D721Med (cell line): ENCODE measurements at places on chromosomes 1 and 21.

DNA sequence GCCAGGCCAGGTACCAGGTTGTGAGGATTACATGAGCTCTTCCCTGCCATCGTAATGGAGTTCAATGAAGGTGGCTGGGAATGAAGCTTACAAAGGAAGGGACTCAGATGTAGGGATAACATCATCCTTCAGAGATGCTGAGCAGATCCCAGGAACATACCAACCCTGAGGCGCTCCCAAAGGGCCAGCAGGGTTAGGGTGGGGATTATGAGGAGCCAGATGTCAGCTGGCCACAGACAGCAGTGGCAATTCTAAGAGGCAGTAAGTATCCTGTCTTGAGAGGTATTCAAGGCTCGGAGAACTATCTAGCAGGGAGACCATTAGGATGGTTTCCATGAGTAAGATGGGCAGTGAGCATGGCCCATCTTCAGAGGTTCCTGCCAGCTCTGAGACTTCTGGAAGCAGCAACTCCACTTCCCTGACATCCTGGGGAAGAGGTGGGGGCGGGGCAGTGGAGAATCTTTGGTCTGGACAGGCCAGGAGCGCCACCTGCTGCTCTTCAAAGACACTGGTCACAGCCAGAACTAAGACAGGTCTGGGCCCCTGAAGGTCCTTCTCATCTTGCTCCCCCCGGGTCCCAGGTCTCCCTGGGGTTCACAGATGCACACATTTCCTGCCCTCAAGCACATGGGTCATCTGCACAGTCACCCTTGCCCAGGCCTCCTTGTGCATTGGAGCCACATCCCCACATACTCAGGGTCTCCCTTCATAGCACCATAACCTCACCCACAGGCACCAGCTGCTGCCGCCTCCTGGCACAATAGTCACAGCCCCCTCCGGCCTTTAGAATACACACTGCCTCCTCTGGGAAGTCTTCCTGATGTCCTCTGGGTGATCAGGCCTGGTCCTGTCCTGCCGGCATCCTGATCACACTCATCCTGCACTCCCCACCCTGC lies 2.7 kb upstream of the SDC3 start:
- DNase-seq = peak; percentile 63

DNA sequence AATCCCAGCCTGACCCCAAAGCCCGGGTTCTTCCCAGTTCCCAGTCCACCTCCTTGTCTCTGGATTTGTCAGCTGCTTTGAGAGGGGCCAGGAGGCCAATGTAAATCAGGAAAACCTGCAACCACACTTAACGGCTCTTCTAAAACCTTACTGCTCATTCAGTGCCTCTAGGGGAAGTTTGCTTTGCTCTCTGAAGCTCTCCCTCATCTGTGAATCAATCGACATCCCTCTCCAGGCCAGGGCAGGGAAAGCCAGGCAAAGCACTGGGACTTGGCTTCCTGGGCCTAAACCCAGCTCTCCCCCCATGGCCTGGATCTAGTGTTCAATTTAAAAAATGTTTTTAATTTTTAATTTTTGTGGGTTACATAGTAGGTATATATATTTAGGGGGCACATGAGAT lies 9.3 kb downstream of the NKAIN1 start:
- DNase-seq = no peak

- no peak for DNase-seq
Observed at GRCh38 chr1:175073061-175073460, 5.4 kb downstream of the TNN start.

DNA sequence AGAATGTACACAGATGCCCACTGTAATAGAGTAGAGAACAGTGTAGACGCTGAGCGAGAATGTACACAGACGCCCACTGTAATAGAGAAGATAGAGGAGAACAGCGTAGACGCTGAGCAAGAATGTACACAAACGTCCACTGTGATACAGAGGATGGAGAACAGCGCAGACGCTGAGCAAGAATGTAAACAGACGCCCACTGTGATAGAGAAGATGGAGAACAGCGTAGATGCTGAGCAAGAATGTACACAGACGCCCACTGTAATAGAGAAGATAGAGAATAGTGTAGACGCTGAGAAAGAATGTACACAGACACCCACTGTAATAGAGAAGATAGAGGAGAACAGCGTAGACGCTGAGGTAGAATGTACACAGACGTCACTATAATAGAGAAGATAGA lies 306.9 kb downstream of the SMYD3 start:
- no peak for DNase-seq

- DNase-seq = no peak
Observed at GRCh38 chr1:114081437-114082303, 72.0 kb downstream of the SYT6 start.

DNA sequence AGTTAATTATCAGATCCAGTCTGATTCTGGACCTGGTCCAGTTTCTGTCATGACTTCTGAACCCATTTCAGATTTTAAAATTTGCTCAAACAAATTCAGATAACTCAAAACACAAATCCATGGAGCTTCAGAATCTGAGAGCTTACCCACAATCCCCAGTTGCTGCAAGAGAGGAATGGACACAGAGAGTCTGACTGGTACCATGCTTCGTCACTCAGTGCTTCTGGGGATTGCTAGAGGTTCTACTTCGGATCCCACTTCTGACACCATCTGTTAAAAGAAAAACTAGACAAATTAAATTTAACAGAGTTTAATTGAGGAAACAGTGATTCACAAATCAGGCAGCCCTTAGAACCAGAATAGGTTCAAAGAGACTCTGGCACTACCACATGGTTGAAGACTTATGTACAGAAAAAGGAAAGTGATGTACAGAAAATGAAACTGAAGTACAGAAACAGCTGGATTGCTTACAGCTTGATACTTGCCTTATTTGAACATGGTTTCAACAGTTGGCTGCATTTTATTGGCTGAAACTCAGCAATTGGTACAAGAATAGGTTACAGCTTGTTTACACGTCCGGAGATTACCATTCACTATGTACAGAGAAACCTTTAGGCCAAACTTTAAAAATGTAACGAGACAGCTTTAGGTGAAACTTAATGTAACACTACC lies 60.7 kb upstream of the TEKT2 start:
- no peak for DNase-seq

DNA sequence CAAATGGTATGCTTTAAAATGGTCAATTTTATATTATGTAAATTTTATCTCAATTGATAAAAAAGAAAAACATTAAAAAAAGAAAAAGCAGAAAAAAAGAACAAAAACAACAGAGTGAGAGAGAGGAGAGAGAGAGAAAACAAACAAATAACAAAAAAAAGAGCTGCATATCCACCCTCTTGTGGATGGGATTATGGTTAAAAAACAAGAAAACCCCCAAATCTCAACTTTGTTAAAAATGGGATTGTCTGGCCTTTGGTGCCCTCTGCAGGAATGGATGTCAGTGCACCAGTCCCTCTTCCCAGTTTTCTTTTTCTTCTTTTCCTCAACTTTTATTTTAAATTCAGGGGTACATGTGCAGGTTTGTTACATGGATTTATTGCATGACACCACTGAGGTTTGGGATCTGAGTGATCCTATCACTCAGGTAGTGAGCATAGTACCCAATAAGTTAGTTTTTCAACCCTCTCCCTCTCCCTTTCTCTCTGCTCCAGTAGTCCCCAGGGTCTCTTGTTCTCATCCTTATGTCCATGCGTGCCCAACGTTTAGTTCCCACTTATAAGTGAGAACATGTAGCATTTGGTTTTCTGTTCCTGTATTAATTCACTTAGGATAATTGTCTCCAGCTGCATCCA lies 28.1 kb downstream of the RNF187 start:
- DNase-seq = no peak

- no peak for DNase-seq
Observed at GRCh38 chr1:62188111-62188510, 6.5 kb upstream of the L1TD1 start.

DNA sequence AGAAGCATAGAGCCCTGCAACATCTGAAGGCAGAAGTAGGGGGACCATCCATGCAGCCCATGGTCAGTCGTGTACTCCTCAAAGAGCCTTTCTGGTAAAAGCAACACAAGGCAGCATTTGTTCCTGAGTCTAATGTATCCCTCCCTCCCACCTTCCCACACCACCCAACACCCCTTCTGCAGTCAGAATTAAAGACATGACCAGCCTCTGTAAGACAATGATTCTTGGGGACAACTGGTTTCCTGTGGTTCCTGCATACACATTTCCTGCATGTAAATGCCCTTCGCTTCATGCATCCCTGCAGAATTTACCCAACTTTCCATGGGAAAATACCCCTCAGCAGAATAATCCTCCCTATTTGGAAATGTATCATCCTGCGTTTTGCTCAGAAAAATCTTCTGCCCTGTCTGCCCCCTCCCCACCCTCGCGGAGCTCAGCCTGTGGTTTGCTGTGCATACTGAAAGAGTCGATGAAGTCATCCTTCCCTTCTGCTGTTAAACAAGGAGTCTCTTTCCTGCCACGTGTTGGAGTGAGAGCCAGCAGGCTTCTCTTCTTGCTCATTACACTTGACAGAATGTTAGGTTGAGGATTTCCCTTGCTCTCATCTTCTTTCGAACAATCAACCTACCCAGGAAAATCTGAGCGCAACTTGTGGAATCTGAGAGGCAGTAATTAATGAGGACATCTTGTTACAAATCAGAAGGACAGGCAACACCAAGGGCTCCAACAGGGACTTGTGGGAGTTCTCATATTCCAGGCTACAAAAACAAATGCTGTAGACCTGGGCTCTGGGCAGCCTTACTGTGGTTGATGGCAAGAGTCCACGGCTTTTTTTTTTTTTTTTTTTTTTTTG lies 4.7 kb downstream of the TNN start:
- no peak for DNase-seq

DNA sequence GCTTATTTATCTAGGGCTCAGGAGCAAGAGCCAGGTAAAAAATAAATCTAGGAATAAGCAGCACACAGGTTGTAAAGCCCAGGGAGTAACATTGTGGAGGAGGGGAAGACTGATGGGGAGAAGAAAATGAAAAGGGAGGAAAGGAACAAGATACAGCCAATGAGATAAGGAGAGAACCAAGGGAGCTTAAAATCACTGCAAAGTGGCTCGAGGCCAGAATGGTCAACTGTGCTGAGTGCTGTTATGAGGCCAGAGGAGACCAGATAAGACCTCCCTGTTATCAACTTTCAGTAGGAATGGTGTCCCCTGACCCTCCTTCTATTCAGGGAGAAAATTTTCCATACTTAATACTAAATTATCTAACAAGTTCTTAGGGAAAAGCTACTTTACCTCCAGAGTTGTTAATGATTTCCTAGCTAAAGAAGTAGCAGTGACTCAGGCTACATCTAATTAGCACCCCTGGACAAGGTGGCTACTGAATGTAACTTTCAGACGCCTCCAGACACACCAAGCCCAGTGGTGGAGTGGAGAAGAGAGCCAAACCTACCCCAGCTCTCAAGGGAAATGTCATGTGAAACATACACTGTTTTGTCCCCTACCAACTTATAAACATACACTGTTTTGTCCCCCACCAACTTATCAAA lies 25.5 kb downstream of the ENAH start:
- no peak for DNase-seq

DNA sequence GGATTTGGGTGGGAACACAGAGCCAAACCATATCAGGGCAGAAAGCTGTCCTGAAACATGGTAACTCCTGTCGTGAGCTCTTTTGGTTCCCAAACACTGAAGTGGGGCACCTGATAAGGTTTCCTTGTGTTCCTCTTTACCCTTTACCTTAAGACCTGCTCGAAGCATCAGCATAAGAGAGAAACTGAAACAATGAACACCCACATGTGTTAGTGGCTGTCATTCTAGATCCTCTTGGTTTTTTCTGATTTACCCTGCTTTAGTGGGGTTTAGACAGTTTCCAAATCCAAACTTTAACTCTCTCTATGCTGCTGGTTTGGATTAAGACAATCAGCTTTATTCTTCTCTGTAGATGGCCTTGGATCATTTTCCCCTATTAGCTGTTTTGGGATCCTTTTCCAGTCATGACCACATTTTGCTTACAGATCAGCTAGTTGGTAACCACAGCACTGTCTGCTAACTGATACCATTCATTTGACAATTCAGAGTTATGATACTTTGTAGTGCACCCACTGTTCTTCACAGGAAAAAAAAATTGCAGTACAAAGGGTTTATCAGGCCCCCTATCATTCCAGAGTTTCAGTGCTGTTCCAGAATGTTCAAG lies 975 bp upstream of the MNDA start:
- no peak for DNase-seq

DNA sequence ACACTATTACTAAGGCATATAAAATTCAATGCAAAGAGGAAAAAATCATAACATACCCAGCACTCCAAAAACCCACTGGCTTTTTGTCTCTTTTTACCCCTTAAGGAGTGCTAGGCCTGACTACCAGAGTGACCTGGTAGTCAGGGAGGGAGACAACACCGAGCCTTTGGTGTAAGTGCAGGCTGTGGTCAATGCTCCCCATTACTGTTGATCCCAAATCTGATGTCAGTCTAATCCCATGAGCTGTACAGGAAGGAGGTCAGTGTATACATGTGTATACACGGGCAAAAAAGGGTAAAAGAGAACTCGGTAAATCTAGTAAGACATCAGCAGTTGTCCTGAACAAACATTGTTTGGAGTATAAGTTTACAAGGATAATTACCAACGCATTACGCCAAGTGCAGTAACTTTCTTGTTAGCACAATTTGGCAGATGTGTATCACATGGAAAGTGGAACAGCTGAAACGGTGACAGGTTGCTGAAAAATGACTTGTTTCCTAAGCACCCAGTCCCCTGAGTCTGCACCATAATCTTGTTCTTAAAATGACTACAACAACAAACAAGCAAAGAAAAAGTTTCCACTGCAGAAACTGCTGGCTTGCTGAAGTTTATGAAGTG lies 217.9 kb downstream of the KCNH1 start:
- no peak for DNase-seq

GRCh38 chr1:31788138-31788824 lies 24.1 kb upstream of the ADGRB2 start:
- peak; percentile 83 for DNase-seq

- DNase-seq = no peak
Observed at GRCh38 chr1:233290396-233291034, 5.0 kb downstream of the PCNX2 start.

DNA sequence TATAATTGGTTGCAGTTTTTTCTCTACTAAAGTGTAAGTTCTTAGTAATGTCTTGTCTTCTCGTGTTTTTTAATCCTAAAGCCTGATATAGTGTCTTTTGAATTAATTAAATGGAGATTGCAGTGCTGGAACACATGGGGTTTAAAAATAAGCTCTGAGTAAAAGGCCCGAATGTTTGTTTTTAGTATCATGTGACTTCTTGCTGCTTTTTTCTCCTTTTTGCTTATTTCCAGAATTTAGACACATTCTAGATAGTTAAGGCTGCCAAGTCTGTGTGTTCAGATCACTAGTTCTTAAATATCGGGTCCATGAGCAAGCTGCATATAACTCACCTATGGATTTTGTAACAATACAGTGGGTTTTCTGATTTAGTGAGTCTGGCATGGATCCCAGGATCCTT lies 27.5 kb downstream of the KCTD3 start:
- DNase-seq = no peak

- DNase-seq = no peak
Observed at GRCh38 chr1:245475961-245476516, 321.3 kb downstream of the KIF26B start.

DNA sequence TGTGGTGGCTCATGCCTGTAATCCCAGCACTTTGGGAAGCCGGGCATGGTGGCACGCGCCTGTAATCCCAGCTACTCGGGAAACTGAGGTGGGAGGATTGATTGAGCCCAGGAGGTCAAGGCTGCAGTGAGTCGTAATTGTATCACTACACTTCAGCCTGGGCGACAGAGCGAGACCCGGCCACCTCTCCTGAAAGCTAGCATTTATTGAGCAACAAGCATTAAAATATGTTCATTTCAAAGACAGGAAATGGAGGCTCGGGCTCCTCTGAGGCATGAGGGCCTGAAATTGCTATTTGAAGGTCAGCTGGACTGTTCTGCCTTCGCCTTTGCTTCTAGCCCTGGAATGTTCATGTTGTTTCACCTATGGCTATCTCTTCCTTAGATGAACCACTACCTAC lies 34.5 kb downstream of the SPATA21 start:
- no peak for DNase-seq
